ENCODE measurements at places on chromosomes 12 and 14. TPM values are rescaled to one million over a fixed set of nuclear protein-coding genes. Genes with fewer than 3 reads are reported as not detected.

Gene GSG1
- total RNA-seq: not detected

GRCh38 chr12:70032076-70032475 is 207.0 kb downstream of the MYRFL start:
- H3K4me3 ChIP-seq: no peak overlapping the region
- no peaks in the 10 kb centered on the region for H3K4me1 ChIP-seq
- DNase-seq: no peak
- no peaks in the 10 kb centered on the region for H3K36me3 ChIP-seq

GRCh38 chr12:9326085-9326484 is 117.9 kb upstream of the PZP start:
- no peak overlapping the region for H3K27ac ChIP-seq
- no peaks in the 10 kb centered on the region for H3K27me3 ChIP-seq
- no peaks in the 10 kb centered on the region for H3K4me1 ChIP-seq
- no peak for DNase-seq
- no peaks in the 10 kb centered on the region for H3K36me3 ChIP-seq

Gene HOXC11
- total RNA-seq: not detected

GRCh38 chr12:19847294-19848059 is 408.2 kb downstream of the AEBP2 start:
- DNase-seq: no peak
- H3K27me3 ChIP-seq: no peaks in the 10 kb centered on the region
- no peaks in the 10 kb centered on the region for H3K4me1 ChIP-seq
- no peak overlapping the region for H3K4me3 ChIP-seq

Gene CEBPE
- not detected for total RNA-seq

Gene PSEN1
- 76.4 TPM for total RNA-seq

Gene AQP2
- not detected for total RNA-seq

Gene CELA1
- not detected for total RNA-seq

DNA sequence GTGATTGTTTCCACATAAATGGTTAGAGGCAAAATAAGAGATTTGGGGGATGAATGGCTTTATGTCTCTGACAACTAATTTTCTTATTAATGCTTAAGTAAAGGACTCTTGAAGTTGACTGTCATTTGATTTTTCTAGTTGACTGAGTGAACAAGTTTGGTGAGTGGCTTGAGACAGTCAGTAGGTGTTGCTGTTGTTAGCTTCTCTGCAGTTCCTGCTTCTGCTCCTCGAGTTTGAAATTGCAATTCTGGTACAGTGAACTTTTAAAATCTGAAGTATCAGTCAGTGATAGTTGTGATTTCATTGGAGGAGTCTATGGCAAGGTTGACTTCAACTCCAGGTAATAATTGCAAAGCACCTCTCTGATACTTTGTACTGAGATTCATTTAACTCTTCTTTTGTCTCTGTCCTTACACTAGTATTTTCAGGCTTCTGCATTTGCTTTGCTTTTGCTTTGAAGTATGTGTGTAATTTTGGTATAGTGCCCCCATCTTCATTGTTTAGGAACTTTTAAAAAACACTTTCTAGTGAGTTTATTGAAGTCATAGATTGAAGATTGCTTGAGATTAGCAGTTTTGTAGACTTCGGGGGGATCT is 415.5 kb downstream of the PCNX1 start:
- H3K27me3 ChIP-seq: no peaks in the 10 kb centered on the region
- no peak overlapping the region for H3K4me3 ChIP-seq
- no peaks in the 10 kb centered on the region for H3K4me1 ChIP-seq
- H3K27ac ChIP-seq: peak overlapping the region; percentile 97
- H3K36me3 ChIP-seq: no peaks in the 10 kb centered on the region

Gene CLEC2A
- not detected for total RNA-seq

GRCh38 chr14:85556267-85556666 is 26.3 kb downstream of the FLRT2 start:
- no peaks in the 10 kb centered on the region for H3K4me1 ChIP-seq
- no peak for DNase-seq
- H3K27me3 ChIP-seq: no peaks in the 10 kb centered on the region
- no peak overlapping the region for H3K4me3 ChIP-seq

- DNase-seq: no peak
- H3K36me3 ChIP-seq: no peaks in the 10 kb centered on the region
- H3K4me1 ChIP-seq: peaks cover 3% of the 10 kb centered on the region
- H3K27ac ChIP-seq: peak overlapping the region; percentile 16
- no peaks in the 10 kb centered on the region for H3K27me3 ChIP-seq
- H3K4me3 ChIP-seq: no peak overlapping the region
Observed at GRCh38 chr12:12872934-12873275, 18.5 kb upstream of the GPRC5A start.

Gene SLCO1B3
- total RNA-seq: not detected

Gene ANG
- 73.6 TPM for total RNA-seq

DNA sequence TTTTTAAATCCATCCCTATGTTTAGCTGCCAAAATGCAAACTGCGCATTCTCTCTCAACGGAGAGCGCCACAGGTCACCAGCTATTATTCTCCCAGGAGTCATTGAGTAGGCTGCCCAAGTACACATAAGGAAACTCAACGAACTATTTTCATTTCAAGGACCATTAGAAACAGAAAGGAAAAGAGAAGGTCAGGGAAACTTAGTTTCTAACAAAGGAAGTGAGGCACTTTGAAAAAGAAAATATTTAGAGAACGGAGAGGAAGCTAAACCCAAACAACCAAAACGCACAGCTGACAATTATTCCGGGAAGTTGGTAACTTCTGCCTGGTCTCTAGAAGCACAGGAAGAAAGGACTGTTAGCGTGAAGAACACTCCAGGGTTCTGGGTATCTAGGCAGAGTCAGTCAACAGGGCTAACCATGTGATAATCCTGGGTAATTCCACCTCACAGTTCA is 23.5 kb downstream of the GPHB5 start:
- H3K27ac ChIP-seq: peak overlapping the region; percentile 33
- H3K27me3 ChIP-seq: no peaks in the 10 kb centered on the region
- DNase-seq: no peak

Gene ERBB3
- total RNA-seq: 158 TPM

DNA sequence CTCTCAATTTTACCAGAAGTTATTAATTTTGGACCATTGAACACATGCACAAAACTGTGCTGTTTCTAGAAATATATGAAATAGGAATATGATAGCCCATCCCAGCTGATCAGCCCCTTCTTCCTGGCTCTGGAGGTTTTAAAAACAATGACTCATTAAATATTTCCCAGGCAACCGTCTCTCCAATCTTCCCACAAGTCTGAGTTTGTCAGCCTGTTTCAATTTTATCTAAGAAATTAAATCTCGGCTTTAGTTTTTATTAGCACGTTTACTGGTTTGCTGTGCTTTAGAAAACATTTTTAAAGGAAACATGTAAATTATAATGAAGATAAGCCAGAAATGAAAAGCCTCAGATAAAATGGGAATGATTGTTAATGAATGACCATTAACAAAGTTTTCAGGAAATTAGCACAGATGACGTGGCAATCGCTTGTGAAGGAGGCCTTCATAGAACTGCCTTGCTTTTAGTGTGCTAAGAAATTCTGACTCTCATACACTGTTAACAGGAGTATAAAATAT is 89.3 kb upstream of the RAP1B start:
- H3K4me3 ChIP-seq: no peak overlapping the region
- no peaks in the 10 kb centered on the region for H3K36me3 ChIP-seq
- H3K27me3 ChIP-seq: no peaks in the 10 kb centered on the region
- no peaks in the 10 kb centered on the region for H3K4me1 ChIP-seq
- DNase-seq: no peak
- no peak overlapping the region for H3K27ac ChIP-seq

- no peak overlapping the region for H3K27ac ChIP-seq
- no peaks in the 10 kb centered on the region for H3K4me1 ChIP-seq
Observed at GRCh38 chr14:89826596-89826995, 127.9 kb downstream of the EFCAB11 start.

DNA sequence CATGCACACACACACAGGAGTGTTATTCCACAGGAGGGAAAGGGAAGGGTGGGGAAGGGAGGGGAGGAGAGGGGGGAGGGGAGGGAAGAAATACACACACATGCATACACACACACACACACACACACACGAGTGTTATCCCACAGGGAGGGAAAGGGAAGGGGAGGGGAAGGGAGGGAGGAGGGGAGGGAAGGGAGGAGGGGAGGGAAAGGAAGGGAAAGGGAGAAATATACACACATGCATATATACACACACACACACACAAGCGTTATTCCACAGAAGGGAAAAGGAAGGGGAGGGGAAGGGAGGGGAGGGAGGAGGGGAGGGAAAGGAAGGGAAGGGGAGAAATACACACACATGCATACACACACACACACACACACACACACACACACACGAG is 19.6 kb upstream of the FBRSL1 start:
- DNase-seq: no peak
- H3K4me1 ChIP-seq: no peaks in the 10 kb centered on the region
- H3K36me3 ChIP-seq: no peaks in the 10 kb centered on the region
- no peaks in the 10 kb centered on the region for H3K27me3 ChIP-seq
- H3K4me3 ChIP-seq: no peak overlapping the region

DNA sequence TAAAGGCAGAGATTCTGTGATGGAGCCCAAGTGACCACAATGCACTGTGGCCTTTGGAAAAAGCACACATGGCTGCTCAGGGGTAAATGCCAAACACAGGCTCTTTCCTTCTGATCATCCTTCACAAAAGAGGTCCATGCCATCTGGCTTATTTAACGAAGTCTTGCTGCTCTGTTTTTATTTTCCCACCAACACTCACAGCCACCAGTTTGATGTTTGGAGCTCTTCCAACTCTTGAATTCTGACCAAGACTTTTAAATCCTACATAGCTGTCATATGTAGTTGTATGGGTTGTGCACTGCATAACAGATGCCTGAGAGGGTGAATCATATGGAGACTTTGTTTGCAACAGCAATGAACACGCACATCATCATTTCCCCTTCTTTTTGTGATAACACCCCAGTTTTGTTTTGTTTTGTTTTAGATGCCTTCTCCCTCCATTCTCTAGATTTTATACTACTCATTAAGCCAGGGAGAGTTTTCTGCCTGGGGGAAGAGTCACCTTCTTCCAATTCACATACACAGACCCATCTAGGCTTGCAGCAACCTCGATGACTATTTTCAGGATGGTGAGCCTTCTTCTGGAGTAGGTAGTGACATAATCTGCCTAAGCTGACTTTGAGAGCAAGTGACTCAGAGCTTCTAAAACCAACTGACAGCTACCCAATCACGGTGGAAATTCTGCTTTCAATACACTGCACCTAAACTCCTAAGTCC is 145.2 kb upstream of the WSCD2 start:
- H3K4me1 ChIP-seq: no peaks in the 10 kb centered on the region
- H3K27ac ChIP-seq: no peak overlapping the region
- no peak for DNase-seq
- H3K4me3 ChIP-seq: no peak overlapping the region
- H3K36me3 ChIP-seq: no peaks in the 10 kb centered on the region

- H3K4me3 ChIP-seq: no peak overlapping the region
- H3K36me3 ChIP-seq: no peaks in the 10 kb centered on the region
- H3K27me3 ChIP-seq: no peaks in the 10 kb centered on the region
- no peak for DNase-seq
- H3K27ac ChIP-seq: peak overlapping the region; percentile 76
Observed at GRCh38 chr12:14957551-14958168, 3.7 kb downstream of the ARHGDIB start.

Gene TSPAN8
- 1,318 TPM for total RNA-seq

Gene HSP90B1
- total RNA-seq: 1,207 TPM

DNA sequence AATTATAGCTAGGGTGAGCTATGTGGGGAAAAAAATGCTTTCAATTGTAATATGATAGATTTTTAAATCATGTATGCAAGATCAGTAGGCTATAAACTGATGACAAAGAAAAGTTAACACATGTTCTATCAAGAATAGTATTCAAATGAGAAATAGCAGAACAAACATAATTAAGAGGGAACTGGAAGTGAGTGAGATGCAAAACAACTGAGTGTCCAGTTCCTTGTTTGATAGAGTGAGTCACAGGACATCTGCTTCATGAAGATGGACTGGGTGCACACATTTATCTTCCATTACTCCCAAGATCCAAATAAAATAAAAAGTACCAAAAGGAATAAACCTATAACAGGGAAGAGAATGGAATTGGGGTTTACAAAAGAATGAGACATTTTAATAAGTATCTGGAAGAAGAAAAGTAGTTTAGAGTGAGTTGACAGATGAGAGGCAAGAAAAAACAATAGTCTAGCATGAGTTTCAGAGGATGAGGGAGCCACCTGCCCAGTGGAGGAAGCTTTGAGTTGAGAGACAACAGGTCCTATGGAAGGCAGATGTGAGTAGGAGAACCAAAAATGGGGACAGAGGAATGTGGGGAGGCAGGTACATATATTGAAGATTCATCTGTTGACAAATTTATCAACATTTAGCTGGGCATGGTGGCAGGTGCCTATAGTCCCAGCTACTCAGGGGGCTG is 178.1 kb upstream of the ARHGAP5 start:
- H3K27ac ChIP-seq: no peak overlapping the region
- no peaks in the 10 kb centered on the region for H3K36me3 ChIP-seq
- no peaks in the 10 kb centered on the region for H3K27me3 ChIP-seq
- H3K4me3 ChIP-seq: no peak overlapping the region
- H3K4me1 ChIP-seq: no peaks in the 10 kb centered on the region
- no peak for DNase-seq

GRCh38 chr12:109134186-109134917 is 18.0 kb downstream of the ACACB start:
- H3K4me1 ChIP-seq: no peaks in the 10 kb centered on the region
- H3K36me3 ChIP-seq: no peaks in the 10 kb centered on the region
- no peak for DNase-seq
- no peak overlapping the region for H3K27ac ChIP-seq
- H3K4me3 ChIP-seq: no peak overlapping the region
- H3K27me3 ChIP-seq: no peaks in the 10 kb centered on the region

Gene TM7SF3
- total RNA-seq: 50.0 TPM

DNA sequence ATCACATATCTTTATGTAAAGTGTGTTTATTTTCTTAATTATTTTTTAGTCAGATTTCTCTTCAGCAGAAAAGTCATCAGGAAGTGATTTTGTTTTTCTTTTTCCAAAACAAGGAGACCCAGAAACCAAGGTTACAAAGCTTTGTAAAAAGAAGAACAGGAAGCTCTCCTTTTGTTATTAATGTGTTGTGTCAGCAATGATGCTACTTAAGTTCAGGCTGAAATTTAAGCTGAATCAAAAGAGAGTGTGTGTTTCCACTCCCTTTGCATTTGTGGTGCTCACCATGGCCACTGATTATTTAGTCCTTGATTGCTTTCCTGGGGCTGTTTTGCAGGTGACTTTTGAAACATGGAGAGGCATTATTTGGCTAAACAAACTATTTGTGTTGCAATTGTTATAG is 155.3 kb upstream of the ATP2B1 start:
- H3K4me1 ChIP-seq: no peaks in the 10 kb centered on the region
- no peaks in the 10 kb centered on the region for H3K36me3 ChIP-seq
- peak overlapping the region; percentile 50 for H3K27ac ChIP-seq
- no peaks in the 10 kb centered on the region for H3K27me3 ChIP-seq

Gene CLEC4C
- total RNA-seq: not detected

GRCh38 chr12:130145731-130146130 is 16.5 kb upstream of the FZD10 start:
- DNase-seq: no peak
- no peak overlapping the region for H3K27ac ChIP-seq
- no peaks in the 10 kb centered on the region for H3K4me1 ChIP-seq
- H3K27me3 ChIP-seq: no peaks in the 10 kb centered on the region
- H3K4me3 ChIP-seq: no peak overlapping the region
